ENCODE measurements at places on chromosomes 7 and 10.

DNA sequence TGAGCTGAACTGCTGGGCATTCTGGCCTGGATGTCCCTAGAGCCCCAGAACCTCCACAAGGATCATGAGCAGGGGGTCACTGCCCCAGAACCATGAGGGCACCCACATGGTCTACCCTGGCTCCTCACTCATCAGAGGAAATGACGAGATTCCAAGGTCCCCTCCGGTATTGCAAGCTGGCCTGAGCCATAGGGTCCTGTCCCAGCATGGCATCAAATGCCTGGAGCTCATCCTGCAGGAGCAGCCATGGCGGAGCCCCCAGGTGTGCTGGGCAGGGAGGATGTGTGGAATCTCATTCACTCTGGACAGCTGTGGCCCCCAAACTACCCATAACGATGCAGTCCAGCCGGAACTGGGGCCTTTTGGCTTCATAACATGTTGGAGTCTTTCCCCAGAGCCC is 66.6 kb upstream of the ANTXRL start:
- no peak for DNase-seq

DNA sequence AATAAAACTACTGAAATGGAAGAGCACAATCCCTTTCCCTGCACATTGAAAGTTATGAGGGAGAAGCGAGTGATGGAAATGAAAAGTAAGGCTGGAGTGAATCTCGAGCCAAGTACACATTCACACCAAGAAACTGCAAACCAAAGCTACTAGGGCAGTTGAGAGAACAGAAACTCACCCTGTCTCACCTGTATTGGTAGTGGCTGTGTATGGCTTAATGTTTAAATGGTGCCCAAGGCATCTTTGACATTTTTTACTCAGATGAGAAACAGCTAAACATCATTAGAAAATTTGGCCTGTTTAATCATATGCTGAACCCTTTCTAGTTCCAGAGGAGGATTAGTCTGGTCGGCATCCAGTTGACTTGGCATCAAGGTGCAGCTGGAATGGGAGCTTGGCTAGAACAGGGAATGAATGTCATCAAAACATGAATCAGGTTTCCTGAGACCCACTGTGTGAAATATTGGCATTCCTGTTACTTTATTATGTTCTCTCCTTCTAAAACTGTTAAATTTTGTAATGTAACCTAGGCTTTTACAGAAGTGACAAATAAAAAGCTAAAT is 840.8 kb downstream of the GRM8 start:
- no peak for DNase-seq

- DNase-seq: no peak
These were observed 1044.8 kb downstream of the CNTNAP2 start for GRCh38 chr7:147161405-147161804.

- no peak for DNase-seq
These were observed 80.3 kb downstream of the HDAC9 start for GRCh38 chr7:18575622-18576572.

GRCh38 chr7:29140873-29141468 is 5.4 kb downstream of the CPVL start:
- DNase-seq: no peak

- no peak for DNase-seq
These were observed 2.5 kb upstream of the PTPRN2 start for GRCh38 chr7:158590181-158590530.

DNA sequence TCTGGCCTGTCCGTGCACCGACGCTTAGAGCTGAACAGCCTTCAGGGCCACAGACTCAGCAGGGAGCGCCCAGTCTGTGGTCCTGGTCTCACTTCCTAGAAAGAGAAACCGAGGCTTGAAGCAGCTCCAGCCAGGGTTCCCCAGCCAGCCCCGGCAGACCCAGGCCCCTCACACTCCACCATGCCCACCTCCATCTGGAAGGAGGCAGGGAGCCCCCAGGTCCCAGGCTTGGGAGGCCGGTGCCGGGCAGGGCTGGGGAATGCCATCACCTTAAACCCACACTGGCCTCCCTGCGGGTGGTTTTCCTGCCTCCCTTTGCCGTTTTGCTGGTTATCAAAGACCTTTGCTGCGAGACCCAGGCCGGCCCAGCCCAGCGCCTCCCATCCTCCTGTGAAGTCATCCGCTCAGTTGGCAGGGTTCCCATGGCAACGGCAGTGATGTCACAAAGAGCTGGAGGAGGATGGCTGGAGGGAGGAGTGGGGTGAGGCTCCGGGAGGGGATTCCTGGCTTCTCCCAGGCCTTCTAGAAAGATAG is 24.0 kb downstream of the ELFN1 start:
- peak; percentile 83 for DNase-seq

DNA sequence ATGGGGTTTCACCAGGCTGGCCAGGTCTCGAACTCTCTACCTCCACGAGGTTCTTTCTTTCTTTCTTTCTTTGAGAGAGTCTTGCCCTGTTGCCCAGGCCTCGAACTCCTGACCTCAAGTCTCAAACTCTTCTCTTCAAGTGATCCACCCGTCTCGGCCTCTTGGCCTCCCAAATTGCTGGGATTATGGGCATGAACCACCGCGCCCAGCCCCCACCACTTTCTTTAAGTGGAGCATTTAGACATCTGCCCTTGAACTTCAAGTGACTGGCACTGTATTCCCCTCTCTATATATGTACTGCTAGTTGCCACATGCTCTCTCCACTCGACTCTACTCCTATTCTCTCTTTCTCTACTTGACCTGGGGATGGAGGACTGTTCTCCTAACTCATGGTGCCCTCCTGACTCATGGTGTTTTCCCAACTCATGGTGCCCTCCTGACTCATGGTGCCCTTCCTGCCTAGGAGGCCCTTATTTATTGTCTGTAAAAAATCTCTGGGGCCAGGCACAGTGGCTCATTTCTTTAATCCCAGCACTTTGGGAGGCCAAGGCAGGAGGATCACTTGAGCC is 19.3 kb upstream of the ACHE start:
- DNase-seq: no peak

GRCh38 chr10:30788307-30788706 is 158.8 kb upstream of the LYZL2 start:
- no peak for DNase-seq
